Kidney epithelial cell (primary cell): ENCODE measurements at places on chromosomes 1 and 21. TPM values are rescaled to one million over a fixed set of nuclear protein-coding genes. Genes with fewer than 3 reads are reported as not detected.

- DNase-seq = no peak
These were observed 143.9 kb upstream of the JUN start for GRCh38 chr1:58927722-58928085.

DNA sequence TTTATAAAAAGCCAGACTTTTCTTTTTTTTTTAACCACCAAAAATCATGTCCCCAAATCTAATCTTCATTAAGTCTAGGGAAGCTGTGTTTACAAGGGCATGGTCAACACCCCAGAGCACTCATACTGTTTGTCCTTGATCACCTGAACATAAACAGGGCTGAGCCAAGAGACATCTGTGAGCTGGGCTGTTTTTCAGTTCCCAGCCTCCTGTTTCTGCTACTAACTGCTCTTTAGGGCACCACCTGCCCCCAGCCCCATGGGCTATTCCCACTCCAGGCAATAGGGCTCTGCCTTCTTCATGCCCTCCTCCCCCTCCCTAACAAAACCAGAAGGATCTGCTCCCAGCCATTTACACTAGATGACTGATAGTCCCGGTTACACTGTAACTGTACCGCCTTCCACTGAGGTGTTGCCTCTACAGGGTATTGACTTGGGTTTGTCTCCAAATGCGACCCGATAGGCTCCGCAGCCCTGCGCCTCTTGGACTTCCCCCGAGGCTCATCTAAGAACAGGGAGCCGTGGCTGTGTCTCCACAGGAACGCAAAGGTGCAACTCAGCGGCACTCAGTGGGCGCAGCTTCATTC is 11.7 kb upstream of the SLC26A9 start:
- no peak for DNase-seq

Gene NCAM2
- total RNA-seq = under 0.01 and 1.8 TPM in 2 replicates

Gene RUNX3
- 0.38 and 0.82 TPM in 2 replicates for total RNA-seq
